ENCODE measurements at places on chromosomes 7 and 10. TPM values are rescaled to one million over a fixed set of nuclear protein-coding genes. Genes with fewer than 3 reads are reported as not detected.

- no peak overlapping the region for H3K4me3 ChIP-seq
- peaks cover 5% of the 10 kb centered on the region for H3K36me3 ChIP-seq
- peaks cover 35% of the 10 kb centered on the region for H3K4me1 ChIP-seq
- H3K27me3 ChIP-seq, result no peaks in the 10 kb centered on the region
Observed at GRCh38 chr7:47383072-47383471, 198.8 kb downstream of the TNS3 start.

The OR2A2 gene
- total RNA-seq, result not detected

DNA sequence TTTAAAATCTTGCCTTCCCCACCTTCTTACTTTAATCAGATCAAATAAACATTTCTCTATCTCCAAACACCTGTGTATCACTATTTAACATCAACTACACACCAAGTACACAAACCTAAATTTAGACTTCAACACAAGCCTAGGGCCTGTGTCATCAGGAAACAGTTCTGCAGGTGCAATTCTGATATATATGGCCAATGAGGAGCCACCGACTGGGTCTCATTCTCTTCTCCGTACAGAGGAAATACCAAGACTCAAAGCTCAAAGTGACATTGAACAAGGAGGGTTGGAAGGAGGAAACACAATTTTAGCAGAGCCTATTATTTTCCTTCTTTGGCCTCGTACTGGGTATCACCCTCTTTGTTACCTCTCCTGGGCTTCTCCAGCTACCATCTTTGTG, 152.6 kb upstream of the PRR15 start:
- H3K27ac ChIP-seq, result no peak overlapping the region
- DNase-seq, result no peak
- H3K4me3 ChIP-seq, result no peak overlapping the region
- H3K36me3 ChIP-seq, result no peaks in the 10 kb centered on the region
- no peaks in the 10 kb centered on the region for H3K27me3 ChIP-seq

GRCh38 chr10:48506147-48506917, 98.5 kb downstream of the ARHGAP22 start:
- DNase-seq, result no peak
- H3K36me3 ChIP-seq, result no peaks in the 10 kb centered on the region

The VWA2 gene
- total RNA-seq, result 6.1 TPM

DNA sequence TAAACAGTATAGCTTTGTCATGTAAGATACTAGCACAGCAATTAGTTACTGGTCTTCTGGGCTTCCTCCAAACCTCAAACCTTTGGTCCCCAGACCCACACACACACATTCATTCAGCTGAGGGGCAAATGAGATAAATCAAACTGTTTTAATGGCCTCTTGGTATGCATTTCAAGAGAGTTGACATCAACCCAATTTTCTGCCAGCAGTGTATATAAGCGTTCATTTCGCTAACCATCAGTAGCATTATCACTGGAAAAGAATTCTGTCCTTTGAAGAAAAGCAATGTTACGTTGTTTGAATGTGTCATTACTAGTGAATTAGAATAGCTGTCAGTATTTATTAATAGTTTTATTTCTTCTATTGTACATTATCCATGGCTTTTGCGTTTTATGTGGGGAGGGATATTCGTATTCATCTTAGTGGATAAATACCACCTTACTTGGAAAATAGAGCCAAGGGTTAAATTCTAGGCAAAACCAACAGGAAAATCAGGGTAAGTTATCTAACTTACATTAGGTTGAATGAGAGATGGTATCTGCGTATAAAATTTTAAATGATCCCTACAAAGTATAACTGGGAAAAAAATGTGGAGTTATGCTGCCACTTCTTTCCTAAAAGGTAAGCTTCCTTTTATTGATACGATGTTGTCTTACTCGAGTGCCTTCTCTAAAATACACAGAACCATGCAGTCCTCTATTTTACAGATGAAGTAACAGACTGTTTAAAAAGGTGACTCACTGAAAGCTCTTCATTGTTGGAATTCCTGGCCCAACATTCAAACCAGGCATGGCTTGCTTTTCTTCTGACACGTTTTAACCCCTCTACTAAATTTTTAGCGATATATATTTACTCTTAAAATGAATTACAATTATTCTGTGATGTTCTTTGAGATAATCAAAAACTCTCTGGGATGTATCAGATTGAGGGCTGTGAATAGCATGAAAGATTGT, 2.0 kb upstream of the ZMYND11 start:
- H3K27ac ChIP-seq, result no peak overlapping the region
- peaks cover 32% of the 10 kb centered on the region for H3K4me1 ChIP-seq
- no peaks in the 10 kb centered on the region for H3K27me3 ChIP-seq
- H3K4me3 ChIP-seq, result no peak overlapping the region
- no peak for DNase-seq

DNA sequence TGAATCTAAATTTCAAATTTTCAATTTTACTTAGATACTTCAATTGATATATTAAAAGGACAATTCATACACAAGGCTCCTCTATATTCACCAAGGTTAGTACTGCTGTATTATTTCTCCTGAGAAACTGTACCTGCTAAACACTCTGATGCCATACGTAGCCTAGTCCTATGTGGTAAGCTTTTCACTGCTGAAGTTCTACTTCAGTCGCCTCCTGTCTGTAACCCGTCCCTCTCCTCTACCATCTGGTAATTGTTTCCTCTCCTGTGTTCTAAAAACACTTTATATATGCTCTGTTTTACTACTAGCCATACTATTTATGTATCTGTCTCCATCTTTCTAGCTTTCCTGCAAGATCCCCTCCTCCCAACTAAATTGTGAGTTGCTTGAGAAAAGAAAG, 20.2 kb downstream of the PDZD8 start:
- no peak overlapping the region for H3K4me3 ChIP-seq
- H3K4me1 ChIP-seq, result peaks cover 42% of the 10 kb centered on the region
- DNase-seq, result no peak
- H3K27ac ChIP-seq, result no peak overlapping the region
- no peaks in the 10 kb centered on the region for H3K36me3 ChIP-seq
